ENCODE measurements at places on chromosomes 4 and X. TPM values are rescaled to one million over a fixed set of nuclear protein-coding genes. Genes with fewer than 3 reads are reported as not detected.
A peak's percentile ranks its signal among the peaks of the same experiment; 100 is the strongest.

GRCh38 chrX:349702-350101 lies 31.1 kb upstream of the GTPBP6 start:
- H3K27me3 ChIP-seq, result no peaks in the 10 kb centered on the region
- no peak for DNase-seq
- peaks cover 36% of the 10 kb centered on the region for H3K36me3 ChIP-seq
- H3K4me1 ChIP-seq, result no peaks in the 10 kb centered on the region
- H3K27ac ChIP-seq, result peak overlapping the region; percentile 29

DNA sequence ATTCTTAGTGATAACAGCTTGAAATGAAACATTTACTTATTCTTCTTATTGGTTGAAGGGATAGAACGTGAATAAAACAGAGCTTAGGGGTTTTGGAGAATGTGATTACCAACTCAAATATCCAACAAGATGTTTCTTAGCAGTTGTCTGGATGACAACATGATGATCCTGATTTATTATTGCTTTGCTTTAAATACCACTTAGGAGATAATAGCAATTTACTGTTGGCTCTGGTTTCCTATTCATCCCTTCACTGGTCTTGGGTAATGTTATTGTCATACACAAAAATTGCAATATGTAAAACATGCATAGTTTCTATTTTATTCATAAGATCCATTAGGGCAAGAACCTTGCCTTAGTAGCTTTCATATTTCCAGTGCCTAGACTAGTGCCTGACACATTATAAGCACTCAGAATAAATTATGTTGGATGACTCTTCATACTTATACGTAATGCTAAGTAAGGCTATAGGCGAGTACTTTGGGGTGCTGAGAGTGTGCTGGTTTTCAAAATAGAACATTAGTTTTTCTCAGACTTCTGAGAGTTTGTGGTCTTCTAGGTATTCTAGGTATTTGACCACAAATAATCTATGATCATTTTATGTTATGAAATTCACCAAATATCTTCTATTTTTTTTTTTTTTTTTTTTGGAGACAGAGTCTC lies 58.6 kb upstream of the PGRMC2 start:
- DNase-seq, result no peak
- H3K4me3 ChIP-seq, result no peak overlapping the region

DNA sequence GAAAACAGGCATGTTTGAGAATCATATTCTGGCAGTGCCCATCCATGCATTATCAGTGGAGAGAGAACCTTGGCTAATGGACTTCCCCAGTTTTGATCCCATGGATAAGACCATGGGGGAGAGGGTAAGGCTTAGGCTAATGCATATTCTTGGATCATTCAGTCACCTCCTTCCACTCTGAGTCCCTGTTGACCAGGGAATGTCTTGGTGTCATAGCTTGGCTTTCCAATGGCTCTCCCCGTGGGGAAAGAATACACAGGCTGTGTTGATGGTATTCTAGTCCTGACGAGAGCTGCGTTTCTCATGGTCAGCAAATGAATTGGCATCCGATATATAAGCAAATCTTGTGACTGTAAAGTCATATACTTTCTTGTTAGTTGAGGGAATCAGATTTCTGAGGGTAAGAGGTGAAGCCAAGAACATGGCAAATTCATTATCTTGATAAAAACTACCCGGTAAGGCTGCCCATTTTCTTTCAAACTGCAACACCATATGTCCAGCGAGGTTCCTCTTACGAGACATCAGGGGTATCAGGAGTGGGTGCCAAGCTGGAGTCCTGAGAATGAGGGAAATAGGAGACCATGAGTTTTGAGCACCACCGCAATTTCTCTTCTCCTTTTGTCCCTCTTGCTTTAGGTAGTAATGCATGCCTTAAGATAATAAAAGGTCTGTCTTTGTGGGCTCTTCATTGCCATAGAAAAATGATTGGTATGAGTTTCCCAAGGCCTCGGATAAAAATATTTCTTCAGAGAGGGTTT lies 18.0 kb downstream of the RHOH start:
- no peak overlapping the region for H3K27ac ChIP-seq
- H3K4me1 ChIP-seq, result no peaks in the 10 kb centered on the region
- no peaks in the 10 kb centered on the region for H3K27me3 ChIP-seq
- DNase-seq, result no peak

- no peak for DNase-seq
- H3K27me3 ChIP-seq, result no peaks in the 10 kb centered on the region
- peaks cover 3% of the 10 kb centered on the region for H3K4me1 ChIP-seq
- no peak overlapping the region for H3K4me3 ChIP-seq
- no peaks in the 10 kb centered on the region for H3K36me3 ChIP-seq
Measured at GRCh38 chr4:85866508-85866907, 391.6 kb downstream of the ARHGAP24 start.

- H3K36me3 ChIP-seq, result peaks cover 6% of the 10 kb centered on the region
- no peak overlapping the region for H3K4me3 ChIP-seq
- H3K27me3 ChIP-seq, result no peaks in the 10 kb centered on the region
- H3K4me1 ChIP-seq, result no peaks in the 10 kb centered on the region
- no peak for DNase-seq
Measured at GRCh38 chr4:106183551-106183950, 132.5 kb downstream of the TBCK start.

DNA sequence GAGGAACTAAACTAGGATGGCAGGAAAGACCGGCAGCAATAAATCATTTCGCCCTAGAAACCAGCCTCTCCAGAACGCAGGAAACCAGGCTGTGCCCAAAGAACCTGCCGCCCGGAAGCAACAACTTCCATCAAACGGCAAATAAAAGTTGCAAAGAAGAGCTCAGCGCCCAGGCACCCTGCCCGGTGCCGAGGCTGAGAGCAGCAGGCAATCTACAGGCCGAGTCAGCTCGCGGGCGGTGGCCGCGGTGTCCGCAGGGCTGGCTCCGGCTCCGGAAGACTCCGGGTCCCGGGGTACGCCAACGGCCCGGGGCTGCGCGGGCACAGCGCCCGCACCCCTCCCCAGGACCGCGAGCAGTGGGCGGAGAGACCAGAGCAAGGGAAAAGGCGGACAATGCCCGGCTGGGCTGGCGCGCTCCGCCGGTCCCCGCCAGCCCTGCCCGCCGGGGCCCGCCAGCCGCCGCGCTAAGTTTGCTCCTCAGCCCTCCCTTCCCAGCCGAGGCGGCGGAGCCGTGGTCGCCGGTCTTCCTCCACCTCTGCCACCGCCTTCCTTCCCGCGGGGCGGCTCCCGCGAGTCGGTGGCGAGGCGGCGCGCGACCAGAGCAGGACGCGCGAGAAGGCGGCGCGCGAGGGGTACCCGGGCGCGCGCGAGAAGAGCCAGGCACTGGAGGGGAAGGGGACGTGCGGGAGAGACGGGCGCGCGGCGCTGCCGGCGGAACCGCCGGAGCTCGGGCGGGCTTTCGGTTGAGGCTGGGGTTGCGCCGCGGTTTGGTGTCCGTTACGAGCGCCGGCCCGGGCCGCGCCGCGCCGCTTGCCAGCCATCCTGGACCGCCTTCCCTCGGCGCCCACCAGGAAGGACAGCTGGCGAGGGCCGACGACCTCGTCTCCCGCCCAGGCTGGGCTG lies 733 bp downstream of the FRYL start:
- H3K4me3 ChIP-seq, result peak overlapping the region; percentile 94
- peak overlapping the region; percentile 99 for H3K27ac ChIP-seq
- H3K27me3 ChIP-seq, result no peaks in the 10 kb centered on the region
- no peaks in the 10 kb centered on the region for H3K36me3 ChIP-seq
- H3K4me1 ChIP-seq, result peaks cover 9% of the 10 kb centered on the region
- DNase-seq, result peak; percentile 84

- no peak for DNase-seq
- H3K27ac ChIP-seq, result no peak overlapping the region
- H3K27me3 ChIP-seq, result peaks cover 20% of the 10 kb centered on the region
- H3K36me3 ChIP-seq, result no peaks in the 10 kb centered on the region
- H3K4me3 ChIP-seq, result no peak overlapping the region
- H3K4me1 ChIP-seq, result peaks cover 12% of the 10 kb centered on the region
Measured at GRCh38 chrX:41471786-41472185, 24.6 kb downstream of the NYX start.

- H3K36me3 ChIP-seq, result no peaks in the 10 kb centered on the region
- H3K4me1 ChIP-seq, result peaks cover 11% of the 10 kb centered on the region
- H3K27ac ChIP-seq, result no peak overlapping the region
- no peak for DNase-seq
Measured at GRCh38 chrX:129718676-129719075, 20.1 kb upstream of the XPNPEP2 start.

- H3K27ac ChIP-seq, result no peak overlapping the region
- peak; percentile 71 for DNase-seq
- H3K4me3 ChIP-seq, result no peak overlapping the region
Measured at GRCh38 chr4:41267997-41268396, 11.3 kb downstream of the UCHL1 start.

The ZCCHC18 gene
- 2.3 TPM for total RNA-seq

DNA sequence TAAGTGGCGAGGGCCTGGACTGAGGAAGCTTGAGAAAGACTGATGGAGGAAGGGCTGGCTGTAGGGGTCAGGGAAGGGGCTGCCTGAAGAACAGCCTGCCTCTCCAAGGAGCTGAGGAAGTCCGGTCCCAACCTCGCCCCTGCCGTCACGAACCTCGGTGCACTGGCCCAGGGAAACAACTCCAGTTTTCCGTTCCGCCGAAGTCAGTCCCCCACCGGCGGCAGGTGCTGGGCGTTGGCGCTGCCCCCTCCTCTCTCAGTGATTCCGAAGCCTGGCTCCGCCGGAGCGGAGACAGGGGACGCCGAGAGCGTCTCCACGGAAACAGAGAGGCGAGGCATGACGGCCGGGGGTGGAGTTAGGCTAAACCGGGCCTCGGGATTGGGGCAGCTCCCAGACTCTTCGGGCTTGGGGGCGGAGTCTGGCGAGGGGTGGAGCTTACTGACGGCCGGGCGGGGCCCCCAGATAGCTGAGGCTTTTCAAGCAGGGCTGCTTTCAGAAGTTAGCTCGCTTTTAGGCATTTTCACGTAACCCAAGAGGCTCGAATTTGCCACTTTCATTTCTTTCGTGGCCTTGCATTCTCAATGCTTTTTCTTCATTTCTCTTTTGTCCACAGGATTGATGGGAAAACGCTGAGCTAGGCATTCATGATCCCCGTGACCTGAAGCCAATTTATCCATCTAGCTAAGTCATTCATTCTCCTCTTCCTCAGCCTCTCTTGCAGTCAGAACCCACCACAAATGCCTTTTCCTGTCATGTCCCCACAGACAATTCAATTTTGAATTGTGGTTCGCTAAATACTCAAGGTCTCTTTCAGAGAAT lies at the start of gene TTC29:
Gene TTC29, minus strand, starts transcription at position 309 of the 819 bp plus-strand sequence. CDS start 5,969 bp downstream, outside the sequence.
- H3K27me3 ChIP-seq, result peaks cover 10% of the 10 kb centered on the region
- peak within 1 kb of the TSS; percentile 58 for H3K4me3 ChIP-seq
- no peak within 1 kb of the TSS for H3K27ac ChIP-seq

DNA sequence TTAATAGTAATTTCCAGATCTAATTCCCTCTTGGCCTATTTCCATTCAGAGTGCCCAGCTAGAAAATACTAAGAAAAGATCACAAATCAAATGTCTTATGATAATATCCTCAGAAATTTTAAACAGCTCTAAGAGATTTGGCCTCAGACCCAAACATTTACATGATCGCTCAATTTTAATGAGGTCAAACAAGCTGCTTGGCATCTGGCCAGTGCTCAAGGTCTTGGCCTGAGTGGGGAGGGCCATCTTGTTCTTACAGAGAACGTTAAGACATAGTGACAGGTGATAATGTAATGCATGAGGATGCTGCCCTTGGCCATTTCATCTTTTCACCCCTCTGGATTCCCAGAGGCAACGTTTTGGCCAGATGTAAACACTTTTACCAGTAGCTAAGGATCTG lies 159.2 kb upstream of the SLC7A11 start:
- no peaks in the 10 kb centered on the region for H3K27me3 ChIP-seq
- no peaks in the 10 kb centered on the region for H3K36me3 ChIP-seq
- no peak overlapping the region for H3K4me3 ChIP-seq
- DNase-seq, result peak; percentile 56
- peaks cover 3% of the 10 kb centered on the region for H3K4me1 ChIP-seq

DNA sequence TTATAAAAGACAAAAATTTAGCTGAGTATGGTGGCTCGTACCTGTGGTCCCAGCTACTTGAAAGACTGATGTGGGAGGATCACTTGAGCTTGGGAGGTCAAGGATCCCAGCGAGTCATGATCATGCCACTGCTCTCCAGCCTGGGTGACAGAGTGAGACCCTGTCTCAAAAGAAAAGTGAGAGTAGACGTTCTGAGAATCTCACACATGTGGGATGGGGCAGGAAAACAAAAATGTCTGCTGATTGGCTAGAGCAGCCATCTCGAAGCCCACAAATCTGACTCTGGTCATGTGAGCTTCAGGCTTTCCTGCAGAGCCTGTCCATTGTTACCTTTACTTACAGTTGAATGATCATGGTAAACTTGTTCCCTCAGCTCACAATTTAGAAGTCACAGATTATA lies 23.1 kb upstream of the SLC9A7 start:
- peaks cover 23% of the 10 kb centered on the region for H3K27me3 ChIP-seq
- no peaks in the 10 kb centered on the region for H3K36me3 ChIP-seq
- no peak overlapping the region for H3K4me3 ChIP-seq
- no peak overlapping the region for H3K27ac ChIP-seq
- no peak for DNase-seq
- no peaks in the 10 kb centered on the region for H3K4me1 ChIP-seq

DNA sequence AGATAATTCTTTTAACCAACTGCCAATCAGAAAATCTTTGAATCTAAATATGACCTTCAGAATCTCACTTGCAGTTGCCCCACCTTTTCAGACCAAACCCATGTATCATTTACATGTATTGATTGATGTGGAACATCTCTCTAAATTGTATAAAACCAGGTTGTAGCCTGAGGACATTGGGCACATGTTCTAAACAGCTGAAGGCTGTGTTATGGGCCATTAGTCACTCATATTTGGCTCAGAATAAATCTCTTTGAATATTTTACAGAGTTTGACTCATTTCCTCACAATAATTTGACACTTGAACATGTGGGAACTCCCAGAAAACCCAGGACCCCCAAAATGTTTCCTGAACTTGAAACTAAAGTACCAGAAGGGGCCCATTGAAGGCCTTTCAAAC lies 58.7 kb downstream of the UGT2B10 start:
- no peaks in the 10 kb centered on the region for H3K27me3 ChIP-seq
- H3K27ac ChIP-seq, result no peak overlapping the region
- H3K36me3 ChIP-seq, result no peaks in the 10 kb centered on the region
- no peak for DNase-seq

DNA sequence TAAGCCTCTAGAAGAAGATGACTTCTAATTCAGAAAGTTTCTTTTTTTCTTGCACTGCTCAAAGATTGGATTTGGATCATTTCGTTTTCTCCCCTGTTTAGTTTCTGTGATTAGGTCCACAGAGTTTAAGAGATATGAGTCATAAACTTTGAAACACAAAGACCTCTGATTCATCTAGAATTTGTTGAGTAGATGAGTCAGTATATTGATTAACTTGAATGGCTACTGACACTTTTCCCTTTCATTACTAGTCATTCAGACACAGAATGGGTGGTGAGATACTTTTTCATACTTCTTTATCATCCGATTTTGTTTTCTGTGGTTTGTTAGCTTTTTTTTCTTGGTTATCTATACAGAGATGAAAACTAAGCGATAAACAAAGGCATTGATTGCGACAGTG lies 34.1 kb upstream of the AFF2 start:
- H3K36me3 ChIP-seq, result no peaks in the 10 kb centered on the region
- H3K4me3 ChIP-seq, result no peak overlapping the region
- H3K27me3 ChIP-seq, result peaks cover 2% of the 10 kb centered on the region
- H3K27ac ChIP-seq, result no peak overlapping the region

The MAOA gene
- total RNA-seq, result 0.44 TPM

- no peak overlapping the region for H3K4me3 ChIP-seq
- DNase-seq, result no peak
- peaks cover 3% of the 10 kb centered on the region for H3K4me1 ChIP-seq
- no peaks in the 10 kb centered on the region for H3K27me3 ChIP-seq
Measured at GRCh38 chr4:140367738-140368137, 5.7 kb upstream of the SCOC start.

GRCh38 chr4:77671051-77671450 lies 65.4 kb downstream of the CXCL13 start:
- H3K36me3 ChIP-seq, result no peaks in the 10 kb centered on the region
- H3K4me3 ChIP-seq, result no peak overlapping the region
- no peak overlapping the region for H3K27ac ChIP-seq
- H3K27me3 ChIP-seq, result no peaks in the 10 kb centered on the region
- no peak for DNase-seq
